ENCODE measurements at places on chromosomes 12 and 14. TPM values are rescaled to one million over a fixed set of nuclear protein-coding genes. Genes with fewer than 3 reads are reported as not detected.

The AHNAK2 gene
- 10.4 TPM for total RNA-seq

The EXOC3L4 gene
- 0.97 TPM for total RNA-seq

The LALBA gene
- not detected for total RNA-seq

DNA sequence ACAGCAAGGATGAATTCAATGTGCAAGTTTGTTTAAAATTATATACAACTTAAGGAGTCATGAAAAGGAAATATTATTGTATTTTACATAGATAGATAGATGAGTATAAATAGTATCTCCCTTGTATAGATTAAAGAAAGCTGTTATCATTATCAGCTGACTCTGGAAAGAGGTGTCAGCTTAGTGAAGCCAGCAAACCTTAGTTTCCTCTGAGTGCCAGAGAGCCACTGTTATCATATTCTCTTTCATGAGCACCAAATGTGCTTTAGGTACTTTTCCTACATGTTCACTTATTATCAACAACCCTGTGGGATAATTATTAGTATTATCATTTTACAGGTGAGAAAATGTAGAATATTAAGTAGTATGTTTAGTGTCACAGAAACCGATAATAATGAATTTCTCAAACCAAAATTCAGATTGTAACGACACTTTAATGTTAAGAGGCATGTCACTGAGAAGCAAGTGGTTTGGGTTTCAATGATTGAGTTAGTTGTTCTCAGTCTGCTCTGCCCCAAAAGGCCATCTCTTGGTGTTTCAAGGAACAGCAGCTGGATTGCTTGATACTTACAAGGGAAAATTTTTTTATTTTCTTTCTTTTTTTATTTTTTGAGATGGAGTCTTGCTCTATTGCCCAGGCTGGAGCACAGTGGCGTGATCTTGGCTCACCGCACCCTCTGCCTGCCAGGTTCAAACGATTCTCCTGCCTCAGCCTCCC lies 53.7 kb downstream of the PLEKHA5 start:
- DNase-seq, result no peak

GRCh38 chr14:25756876-25757275 lies 706.9 kb upstream of the STXBP6 start:
- no peak for DNase-seq

DNA sequence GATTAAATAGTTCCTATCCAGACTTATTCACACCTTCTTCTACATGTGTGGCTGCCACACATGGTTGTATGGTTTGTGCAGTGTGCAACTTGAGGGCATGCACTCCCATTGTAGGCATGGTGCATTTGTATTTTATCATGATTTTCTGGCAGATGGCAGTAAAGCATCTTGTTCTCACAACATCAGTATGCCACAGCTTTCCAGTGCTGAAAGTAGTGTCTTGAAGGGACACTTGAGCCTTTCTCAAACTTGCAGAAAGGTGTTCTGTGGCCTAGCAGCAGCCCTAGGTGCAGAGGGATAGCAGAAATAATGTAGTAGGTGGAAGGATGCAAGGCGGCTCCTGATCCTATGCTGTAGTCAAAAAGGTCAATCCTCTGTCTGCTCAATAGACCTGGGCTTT lies 72.9 kb downstream of the LMNTD1 start:
- DNase-seq, result no peak
